ENCODE measurements at places on chromosomes 3 and 15.

GRCh38 chr15:48796930-48797329 lies 13.9 kb downstream of the CEP152 start:
- no peak for DNase-seq

DNA sequence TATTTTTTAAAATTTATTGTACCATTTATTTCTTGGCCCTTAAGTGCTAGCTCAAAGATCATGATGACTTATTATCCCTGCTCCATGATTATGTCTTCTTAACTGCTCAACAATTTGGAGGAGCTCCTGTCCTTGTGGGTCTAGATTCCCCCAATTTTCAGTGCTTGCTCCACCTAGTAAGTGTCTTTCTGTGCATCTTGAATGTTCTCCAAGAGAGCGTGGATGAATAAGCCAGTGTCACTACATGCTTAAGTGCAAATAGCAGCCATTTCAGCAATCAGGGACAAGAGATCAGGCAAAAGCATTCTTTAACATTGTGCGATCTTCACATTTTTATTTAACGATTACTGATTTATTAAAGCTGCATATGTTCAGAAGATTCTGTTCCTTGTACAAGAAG lies 99.4 kb downstream of the ALCAM start:
- DNase-seq, result no peak

DNA sequence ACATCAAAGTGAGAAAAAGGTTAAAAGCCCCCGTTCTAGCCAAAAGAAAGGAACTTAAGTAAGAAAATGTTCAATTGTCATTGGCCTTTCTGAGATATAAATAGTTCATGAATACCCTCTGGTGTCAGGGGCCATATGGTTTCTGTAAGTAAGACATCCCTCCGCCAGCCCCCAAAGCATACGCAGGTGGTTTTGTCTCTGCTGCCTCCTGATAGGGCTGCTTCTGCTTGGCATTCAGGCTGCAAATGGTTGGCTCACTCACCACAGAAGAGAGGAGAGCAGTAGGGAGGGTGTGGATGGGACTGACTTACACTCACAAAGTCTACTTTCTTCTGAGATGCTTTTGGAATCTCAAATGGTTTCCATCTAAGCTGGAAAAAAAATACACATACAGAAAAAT lies 29.8 kb downstream of the HGD start:
- DNase-seq, result no peak

- no peak for DNase-seq
Measured at GRCh38 chr3:179373938-179374337, 26.4 kb downstream of the MFN1 start.

- no peak for DNase-seq
Measured at GRCh38 chr15:57686657-57687056, 19.9 kb upstream of the POLR2M start.

Measured in stimulated activated CD4-positive, alpha-beta T cell treated with anti-CD3 and anti-CD28 coated beads, Interleukin-15, amount 100 ng/mL, for 1 hour (primary cell).